ENCODE measurements at places on chromosomes 2 and 18. TPM values are rescaled to one million over a fixed set of nuclear protein-coding genes. Genes with fewer than 3 reads are reported as not detected.

Gene CNDP1
- not detected for total RNA-seq

Gene HRH4
- not detected for total RNA-seq

Gene PLEKHH2
- total RNA-seq: 0.20 TPM

Gene GDF7
- total RNA-seq: 42.0 TPM

Gene CD302
- 11.6 TPM for total RNA-seq

Gene ZNF521
- total RNA-seq: 55.6 TPM

Gene HOXD8
- total RNA-seq: not detected

Gene MBD1
- 69.6 TPM for total RNA-seq

Gene GTF2A1L
- 0.74 TPM for total RNA-seq

Gene TRAF3IP1
- total RNA-seq: 10.8 TPM
